ENCODE measurements at places on chromosomes 3 and 15.

- DNase-seq, result no peak
These were observed 208.5 kb upstream of the ROPN1 start for GRCh38 chr3:124200407-124200806.

DNA sequence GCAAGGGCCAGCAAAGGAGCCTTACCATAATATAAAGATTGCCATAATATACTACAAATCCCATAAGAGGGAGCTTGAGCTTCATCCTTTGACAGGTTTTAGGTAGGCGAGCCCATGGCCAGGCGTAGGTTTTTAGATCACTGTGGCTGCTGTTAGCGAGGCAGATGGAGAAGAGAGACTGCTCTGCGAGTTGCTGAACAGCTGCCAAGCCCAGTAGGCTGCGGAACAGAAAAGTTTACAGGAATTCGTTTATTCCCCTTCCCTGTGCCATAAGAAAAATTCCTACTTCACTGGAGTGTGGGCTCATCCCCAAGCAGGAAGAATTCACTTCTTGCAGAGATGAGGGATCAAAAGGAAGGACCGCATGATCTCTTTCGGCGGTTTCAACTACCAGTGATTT is 30.5 kb downstream of the TMED3 start:
- DNase-seq, result no peak

DNA sequence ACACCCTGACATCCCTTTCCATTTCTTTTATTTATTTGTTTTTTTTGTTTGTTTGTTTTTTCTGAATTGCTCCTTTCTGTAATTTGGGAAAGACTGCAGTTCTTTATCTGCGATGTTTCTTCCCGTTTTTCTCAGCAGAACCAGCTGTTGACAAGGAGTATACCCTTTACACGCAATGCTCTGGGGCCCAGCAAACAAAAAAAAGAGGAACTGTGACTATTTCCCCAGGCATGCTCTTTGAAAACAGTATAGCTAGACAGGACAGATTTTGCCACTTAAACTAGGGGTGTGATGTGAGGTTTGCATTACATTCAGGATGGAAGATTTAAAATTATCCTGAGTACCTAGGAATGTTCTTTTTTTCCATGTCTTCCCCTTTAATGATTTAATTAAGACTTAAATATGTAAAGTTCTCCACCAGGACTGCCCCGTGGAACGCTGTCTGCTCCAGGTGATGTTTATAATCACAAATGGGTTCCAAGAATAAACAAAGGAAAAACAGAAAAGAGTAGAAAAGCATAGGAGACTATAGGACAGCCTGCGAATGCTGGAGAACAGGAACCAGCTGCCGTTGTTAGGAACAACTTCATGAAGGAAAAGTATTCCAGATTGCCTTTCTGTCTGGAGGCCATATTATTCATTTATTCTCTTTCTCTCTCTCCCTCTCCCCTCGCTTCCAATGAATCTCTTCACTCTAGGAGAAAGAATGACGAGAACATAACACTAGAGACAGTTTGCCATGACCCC is 43.3 kb downstream of the TGFBR2 start:
- DNase-seq, result no peak

DNA sequence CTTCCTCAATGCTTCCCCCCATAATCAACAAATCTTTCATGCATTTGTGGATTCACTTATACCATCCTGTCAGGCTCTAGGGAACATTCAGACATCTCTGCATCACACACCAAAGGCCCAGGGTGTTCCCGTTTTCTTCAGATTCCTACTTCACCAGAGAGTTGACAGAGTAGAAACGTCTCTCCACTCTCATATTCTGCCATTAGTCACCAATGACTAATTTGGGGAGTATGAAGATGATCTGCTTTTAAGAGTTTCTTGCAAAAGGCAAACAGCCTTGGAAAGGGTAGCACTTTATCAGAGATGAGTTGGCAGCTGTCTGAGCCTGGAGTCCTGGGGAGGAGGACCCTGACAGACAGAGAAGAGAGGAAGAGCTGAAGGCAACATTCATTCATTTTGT is 55.8 kb upstream of the DGKG start:
- DNase-seq, result no peak

- DNase-seq, result no peak
These were observed 117.1 kb downstream of the RAB11A start for GRCh38 chr15:65986416-65986815.

DNA sequence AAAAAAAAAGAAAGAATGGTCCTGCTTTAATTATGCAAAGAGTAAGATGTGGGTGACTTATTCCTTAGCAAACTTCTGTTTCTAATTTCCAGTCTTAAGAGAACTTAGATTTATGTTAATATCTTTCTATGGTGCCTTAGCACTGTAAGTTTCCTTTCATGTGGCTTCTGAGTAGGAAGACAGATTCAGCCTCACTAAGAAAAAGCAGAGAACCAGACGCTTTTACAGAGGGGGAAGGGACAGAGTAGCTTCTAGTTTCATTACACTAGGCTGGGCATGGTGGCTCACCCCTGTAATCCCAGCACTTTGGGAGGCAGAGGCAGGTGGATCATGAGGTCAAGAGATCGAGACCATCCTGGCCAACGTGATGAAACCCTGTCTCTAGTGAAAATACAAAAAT is 95.0 kb downstream of the DHX30 start:
- no peak for DNase-seq

DNA sequence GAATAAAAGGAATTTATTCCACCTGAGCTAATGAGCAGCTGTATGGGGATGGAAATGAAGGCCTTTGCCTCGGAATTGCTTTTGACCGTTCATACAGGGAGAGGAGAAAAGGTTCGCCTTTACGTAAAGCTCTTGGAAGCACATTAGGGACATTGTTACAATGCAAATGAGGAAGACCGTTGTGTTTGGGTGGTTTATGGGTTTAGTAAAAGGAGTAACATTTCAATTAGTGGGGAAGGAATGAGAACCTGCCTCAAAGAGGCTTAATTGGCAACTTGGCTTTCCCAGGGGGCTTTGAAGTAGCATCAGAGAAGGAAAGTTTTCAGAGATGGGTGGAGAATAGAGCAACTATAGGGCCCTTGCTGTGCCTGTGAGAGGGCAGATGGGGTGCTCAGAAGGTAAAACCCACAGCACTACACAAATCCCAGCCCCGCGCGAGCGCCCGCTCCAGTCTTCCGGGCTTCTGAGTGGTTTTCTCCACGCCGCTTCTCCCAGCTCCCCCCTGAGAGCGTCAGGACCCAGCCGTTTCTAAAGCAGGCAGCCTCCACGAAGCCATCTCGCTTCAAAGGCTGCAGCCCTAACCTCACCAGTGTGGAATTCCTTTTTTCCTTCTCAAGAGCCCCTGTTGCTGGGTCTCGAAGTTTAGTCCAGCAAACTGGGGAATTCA is 192.0 kb upstream of the HES1 start:
- DNase-seq, result no peak

GRCh38 chr15:76996076-76996525 is 1.2 kb downstream of the PSTPIP1 start:
- DNase-seq, result no peak

DNA sequence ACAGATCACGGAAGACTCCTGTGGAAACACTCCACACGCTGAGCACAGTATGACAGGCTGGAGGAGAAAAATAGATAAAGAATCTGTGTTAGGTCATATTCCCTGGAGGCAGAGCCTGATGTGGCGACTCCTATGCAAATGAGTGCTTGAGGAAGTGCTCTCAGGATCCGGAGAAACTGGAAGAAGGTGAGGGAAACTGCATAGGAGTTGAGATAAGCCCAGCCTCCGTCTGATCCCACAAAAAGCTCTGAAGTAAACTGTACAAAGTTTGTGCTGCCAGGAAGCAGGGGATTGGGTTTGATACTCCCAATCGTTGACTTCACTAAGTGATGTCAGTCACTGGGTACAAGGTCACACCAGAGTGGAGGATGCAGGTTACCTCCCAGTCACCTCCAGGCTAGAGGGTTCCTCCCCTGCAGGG is 33.4 kb downstream of the OSBPL10 start:
- no peak for DNase-seq

DNA sequence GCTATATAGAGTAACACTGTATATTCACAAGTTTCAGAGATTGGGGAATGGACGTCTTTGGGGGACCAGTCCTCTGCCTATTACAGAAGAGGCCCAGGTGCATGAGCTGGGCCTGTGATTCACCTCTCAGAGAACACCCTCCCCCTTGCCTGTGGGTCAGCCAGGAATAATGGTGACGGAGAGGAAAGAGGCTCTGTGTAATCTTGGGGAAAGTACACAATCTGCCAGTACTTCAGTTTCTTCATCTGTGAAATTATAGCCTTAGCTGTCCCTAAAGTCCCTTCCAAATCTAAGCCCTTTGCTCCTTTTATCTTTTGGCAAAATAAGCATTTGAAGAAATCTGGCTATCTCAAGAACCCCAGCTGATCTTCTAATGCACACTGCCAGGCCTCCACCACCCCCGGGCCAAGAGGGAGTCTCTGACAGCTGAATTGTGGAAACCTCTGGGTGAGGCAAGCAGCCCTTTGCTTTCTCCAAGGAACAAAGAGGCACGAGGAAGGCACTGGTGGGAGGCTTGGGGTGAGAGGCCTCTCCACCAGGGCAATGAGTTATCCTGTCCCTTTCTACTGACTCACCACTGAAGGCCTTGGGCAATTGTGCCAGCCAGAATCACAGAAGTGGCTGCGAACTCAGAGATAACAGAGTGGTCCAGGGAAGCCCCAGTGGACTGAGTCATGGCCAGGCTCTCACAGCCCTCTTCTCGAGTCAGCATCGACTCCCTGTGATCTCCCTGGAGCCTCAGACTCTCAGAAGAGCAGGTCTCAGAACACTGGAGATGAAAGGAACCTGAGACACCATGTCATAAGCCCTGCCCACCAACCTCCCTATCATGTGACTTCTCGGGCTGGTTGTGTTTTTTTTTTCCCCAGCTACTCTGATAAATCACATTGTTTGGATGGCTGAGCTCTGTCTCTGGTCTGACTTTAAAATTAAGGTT is 31.8 kb downstream of the CCNL1 start:
- DNase-seq, result peak; percentile 78

DNA sequence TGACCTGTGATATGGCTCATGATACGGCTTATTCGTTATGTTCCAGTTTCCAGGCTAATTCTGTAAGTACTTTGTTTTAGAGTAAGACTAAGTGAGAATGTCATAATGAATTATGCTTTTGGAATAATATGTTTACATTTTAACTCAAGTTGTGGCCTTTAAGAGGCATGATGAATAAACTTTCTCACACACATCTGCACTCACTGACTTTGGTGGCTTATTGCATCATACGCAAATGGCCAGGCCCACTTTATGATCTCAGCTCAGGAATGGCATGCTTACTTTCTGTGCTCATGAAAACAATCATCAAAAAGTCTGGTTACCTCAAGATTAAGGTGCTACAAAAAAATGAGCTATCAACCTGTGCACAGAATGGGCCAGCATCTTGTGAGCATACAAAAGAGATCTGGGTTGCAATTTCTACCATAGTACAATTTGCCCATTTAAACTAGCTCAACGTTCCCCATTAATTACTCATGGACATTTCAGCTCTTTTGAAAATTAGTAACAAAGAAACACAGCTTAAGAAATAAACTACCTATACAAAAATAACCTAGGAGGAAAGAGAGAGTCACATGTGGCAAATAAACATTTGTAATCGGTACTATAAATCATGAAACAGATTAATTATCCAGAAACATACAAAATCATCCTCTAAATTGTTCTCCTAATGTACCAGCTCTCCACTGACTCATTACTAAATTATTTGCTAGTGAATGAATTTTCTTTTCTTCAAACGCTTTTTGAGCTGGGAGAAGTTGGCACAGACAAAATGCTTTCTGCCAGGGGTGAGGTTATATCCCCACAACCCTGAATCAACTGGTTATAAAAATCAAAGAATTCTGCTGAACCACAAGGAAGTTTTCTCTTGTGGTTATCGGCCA is 439.0 kb upstream of the ADAMTS9 start:
- DNase-seq, result no peak
